ENCODE measurements at places on chromosomes 7 and 10.

GRCh38 chr10:102505462-102506115, 1.8 kb downstream of the SUFU start:
- no peak for DNase-seq

- DNase-seq, result no peak
These were observed 172.6 kb upstream of the CACNA2D1 start for GRCh38 chr7:82616059-82616728.

DNA sequence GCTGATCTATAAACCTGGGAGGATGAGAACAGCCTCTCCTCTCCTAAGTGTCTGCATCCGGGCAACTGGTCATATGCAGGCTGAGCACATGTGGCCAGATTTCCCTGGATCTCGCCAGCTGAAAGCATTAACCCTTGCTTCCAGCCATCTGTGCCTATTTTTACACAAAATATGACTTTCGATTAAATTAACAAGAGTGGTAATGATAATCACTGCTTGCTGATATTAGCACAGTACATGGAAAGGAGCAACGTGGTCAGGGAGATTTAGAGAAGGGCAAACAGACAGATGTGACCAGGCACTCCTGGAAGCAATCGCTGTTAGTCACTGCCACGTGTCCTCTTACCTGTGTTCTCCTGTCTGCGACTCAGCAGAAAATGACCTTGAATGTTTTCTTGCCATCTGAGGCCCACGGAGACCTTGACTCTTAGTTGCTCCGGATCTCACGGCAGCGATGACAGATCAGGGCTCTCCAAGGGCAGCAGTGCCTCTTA, 59.5 kb upstream of the NPTX2 start:
- no peak for DNase-seq

GRCh38 chr10:100748231-100749058, 3.1 kb downstream of the PAX2 start:
- no peak for DNase-seq

GRCh38 chr7:16730937-16731336, 22.6 kb upstream of the TSPAN13 start:
- no peak for DNase-seq

DNA sequence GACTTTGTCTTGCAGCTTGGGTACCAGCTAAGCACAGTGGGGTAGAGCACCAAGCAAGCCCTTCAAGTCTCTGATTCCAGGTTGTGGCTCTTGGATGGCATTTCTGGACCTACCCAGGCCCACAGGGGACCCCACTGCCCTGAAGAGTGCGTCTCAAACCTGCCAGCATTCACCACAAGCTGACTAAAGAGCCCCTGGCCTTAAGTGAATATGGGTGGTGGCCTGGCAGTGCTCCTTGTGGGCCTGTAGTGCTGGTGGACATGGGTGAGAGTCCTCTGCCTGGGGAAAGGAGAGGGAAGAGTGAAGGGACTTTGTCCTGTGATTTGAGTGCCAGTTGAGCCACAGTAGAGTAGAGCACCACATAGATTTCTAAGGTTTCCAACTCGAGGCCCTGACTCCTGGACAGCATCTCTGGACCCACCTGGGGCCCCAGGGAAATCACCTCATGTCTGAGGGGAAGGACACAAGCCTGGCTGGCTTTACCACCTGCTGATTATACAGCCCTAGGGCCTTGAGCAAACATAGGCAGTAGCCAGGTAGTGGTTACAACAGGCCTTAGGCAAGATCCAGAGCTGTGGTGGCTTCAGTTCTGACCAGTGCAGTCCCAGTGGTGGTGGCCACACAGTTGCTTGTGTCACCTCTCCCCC, 23.7 kb downstream of the GSDME start:
- no peak for DNase-seq

- no peak for DNase-seq
These were observed 21.5 kb upstream of the NPVF start for GRCh38 chr7:25249772-25250171.

DNA sequence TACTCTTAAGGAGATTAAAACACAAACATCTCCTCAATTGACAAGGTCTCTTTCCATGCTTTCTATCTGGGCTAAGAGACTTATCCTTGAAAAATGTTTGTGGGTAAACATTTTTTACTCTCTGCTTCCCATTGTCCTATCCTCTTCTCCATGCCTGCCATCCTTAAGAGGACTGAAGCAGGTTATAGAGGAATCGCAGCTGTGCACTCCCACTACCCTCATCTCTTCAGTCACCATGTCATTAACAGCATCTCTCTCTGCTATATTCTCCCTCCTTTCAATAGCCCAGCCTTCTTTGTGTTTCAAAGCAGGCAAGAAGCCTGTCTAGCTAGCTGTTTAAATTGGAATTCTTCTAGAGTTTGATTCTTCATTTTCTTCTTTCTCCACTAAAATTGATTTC, 22.6 kb downstream of the COL1A2 start:
- DNase-seq, result no peak

- no peak for DNase-seq
These were observed 608.9 kb downstream of the SORCS1 start for GRCh38 chr10:106555599-106555998.

GRCh38 chr7:11775401-11775800, 56.6 kb downstream of the THSD7A start:
- DNase-seq, result no peak

GRCh38 chr7:77699056-77699455, 2.8 kb downstream of the RSBN1L start:
- DNase-seq, result peak; percentile 42

DNA sequence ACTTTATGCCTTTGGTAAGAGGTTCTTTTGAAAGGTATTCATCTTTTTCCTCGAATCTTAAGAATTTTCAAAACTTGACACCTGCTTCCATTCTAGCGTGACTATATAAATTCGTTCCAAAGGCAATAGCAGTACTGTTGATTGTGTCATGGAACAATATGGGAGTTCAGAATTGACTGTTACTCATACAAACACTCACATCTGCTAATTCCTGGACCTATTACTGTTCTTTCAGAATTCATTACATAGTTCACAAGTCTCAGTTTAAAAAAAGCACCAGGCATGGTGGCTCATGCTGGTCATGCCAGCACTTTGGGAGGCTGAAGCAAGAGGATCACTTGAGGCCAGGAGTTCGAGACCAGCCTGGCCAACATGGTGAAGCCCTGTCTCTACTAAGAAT, 80.9 kb downstream of the CACNB2 start:
- no peak for DNase-seq

GRCh38 chr10:121232494-121232893, 365.8 kb downstream of the FGFR2 start:
- DNase-seq, result no peak

DNA sequence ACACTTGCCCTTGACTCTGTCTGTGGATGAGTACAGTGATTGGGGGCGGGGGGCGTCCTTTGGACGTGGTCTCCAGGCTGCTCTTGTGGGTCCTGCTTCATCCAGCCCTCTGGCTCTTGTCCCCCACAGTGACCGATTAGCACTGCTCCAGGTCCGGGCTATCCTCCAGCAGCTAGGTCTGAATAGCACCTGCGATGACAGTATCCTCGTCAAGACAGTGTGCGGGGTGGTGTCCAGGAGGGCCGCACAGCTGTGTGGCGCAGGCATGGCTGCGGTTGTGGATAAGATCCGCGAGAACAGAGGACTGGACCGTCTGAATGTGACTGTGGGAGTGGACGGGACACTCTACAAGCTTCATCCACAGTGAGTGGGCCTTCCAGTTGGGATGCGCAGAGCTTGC, 18.3 kb downstream of the TACR2 start:
- DNase-seq, result no peak

GRCh38 chr7:25926891-25927625, 224.9 kb upstream of the NFE2L3 start:
- no peak for DNase-seq

DNA sequence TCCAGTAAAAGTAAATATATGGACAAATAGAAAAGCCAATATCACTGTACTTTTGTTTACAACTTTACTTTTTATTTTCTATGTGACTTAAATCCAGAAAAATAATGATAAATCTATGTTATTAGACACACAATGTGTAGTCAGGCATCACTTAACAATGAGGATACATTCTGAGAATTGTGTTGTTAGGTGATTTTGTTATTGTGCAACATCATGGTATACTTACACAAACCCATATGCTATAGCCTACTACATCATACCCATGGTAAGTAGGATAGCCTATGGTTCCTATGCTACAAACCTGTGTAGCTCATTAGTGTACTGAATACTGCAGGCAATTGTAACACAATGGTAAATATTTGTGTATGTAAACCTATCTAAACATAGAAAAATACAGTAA, 781.7 kb upstream of the GHITM start:
- DNase-seq, result no peak

GRCh38 chr7:108348913-108349312, 107.3 kb downstream of the NRCAM start:
- no peak for DNase-seq

DNA sequence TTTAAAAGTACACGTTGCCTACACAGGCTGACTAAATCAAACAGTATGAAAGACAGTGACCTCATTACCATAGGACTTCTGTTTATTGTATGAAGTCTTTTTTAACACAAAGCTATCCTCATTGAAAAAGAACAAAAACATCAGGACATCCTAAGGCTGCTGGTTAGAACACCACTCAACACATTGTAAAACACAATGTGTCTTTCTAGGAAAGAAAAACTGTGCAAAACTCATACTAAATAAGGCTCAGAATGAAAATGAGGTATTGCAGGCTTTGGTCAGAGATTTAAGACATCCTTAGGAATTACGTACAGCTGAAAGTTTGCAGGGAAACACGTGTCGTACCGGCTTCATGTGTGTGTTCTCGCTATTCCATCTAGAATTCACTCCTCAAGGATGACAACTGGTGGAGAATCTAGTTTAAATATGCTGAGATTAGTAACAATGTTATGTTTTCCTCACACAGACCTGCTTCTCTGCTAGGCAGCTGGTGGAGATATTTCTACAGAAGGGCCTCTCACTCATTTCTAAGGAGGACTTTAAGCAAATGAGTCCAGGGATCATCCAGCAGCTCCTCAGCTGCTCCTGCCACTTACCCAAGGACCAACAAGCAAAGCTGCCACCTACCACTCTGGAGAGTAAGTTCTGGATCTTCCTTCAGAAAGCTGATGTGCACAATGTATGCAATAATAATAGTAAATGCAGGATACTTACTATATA, 29.3 kb downstream of the SLC39A12 start:
- DNase-seq, result no peak

DNA sequence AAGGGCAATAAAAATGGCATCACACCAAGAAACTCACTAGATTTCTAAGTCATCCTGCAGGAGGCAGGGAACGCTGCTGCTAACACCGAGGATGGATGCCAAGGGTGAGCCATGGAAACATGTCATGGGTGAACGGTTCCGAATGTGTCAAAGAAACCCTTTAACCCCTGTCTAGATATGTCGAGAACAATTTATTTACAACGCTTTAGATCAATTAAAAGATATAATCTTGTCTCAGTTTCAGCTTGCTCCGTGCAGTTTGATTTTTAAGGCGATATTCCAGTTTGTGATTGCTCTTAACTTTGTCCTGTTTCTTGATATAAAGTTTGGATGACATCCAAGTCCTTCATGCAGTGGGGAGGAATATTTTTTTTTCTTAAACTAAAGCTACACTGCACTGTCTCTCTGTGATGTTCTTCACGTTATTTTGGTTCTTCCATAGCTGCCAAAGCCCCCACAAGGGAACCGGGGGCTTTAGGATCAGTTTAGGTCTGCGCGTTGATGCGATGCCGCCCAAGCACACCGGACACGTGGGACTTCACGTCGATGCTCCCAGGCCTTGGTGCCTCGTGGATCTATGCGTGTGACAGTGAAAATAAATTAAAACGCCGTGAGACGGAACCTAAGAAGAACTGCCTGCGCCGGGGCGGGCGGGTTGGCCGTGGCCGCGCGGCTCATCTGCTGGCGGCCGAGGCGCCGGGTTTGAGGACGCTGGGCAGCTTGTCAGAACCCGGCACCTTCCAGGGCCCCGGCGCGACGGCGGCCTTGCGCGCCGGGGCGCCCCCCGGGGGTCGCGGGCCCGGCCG, 220.3 kb downstream of the PHTF2 start:
- DNase-seq, result no peak

- no peak for DNase-seq
These were observed 452.4 kb upstream of the AKR1E2 start for GRCh38 chr10:4373612-4374011.

DNA sequence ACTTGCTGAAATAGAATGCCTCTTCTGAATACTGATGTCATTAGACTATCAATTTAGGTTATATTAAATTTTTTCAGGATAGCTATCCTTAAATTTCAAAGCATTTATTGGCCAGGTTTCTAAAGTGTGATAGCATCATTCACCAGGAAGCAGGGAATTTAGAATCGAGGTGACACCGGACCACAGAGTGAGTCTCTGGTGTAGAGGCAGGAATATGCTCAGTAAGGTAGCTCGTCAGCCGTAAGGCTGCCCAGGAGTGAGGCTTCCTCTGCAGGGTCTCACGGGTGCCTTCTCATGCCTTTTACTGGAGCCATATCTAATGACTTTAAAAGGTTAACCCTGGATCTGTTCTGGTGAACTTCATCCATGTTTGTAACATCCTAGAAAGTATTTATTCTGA, 170.8 kb upstream of the KLF14 start:
- no peak for DNase-seq

GRCh38 chr10:48926255-48926654, 13.4 kb downstream of the LRRC18 start:
- DNase-seq, result no peak

DNA sequence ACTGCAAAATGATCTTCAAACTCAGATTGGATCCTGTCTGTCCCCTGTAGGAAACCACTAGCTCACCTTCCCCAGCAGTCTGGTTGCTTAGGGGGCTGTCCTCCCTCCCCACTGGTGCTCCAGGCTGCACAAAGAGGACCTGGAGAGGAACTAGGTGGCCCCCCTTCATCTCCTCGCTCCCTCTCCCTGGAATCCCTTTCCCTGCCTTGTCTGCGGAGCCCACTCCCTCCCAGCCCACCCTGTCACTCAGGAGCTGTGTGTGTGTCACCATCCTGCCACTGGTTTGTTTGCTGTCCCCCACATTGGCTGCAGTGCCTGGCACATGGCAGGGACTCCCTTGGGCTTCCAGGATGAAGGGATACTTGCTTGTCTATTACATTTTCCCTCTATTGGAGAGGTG, 35.5 kb upstream of the ZMIZ2 start:
- no peak for DNase-seq

DNA sequence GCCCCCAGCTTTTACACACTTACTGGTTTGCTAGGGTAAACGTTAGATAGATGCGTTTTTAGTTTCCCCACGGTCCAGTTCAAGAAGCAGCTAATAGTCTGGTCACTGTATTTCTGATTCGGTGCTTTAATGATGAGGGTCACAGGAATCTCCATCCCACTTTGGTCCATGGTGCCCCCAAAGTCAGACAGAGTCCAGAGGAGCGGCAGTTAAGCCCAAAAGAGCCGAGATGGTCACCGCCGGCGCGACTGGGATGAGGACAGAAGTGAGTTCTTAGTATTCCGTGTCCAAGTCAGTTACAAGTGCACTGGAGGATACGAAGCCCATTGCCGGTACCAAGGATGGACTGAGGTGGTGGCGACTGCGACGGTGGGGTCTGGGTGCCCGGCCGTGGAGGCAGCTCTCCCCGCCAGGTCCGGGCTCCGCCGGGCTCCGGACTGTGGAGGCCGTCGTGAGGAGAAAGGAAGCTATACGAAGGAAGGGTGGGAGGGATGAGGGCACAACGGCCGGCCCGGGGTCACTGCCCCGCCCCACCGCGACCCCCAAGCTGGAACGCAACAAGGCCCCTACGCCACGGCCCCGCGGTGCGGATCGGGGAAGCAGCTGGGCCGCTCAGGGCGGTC, 663 bp downstream of the HERPUD2 start:
- DNase-seq, result no peak

Measured in activated CD4-positive, alpha-beta T cell treated with anti-CD3 and anti-CD28 coated beads, Interleukin-10, Interleukin-2, amounts not matched to agents 100 ng/mL and 50 ng/mL, durations not matched to agents 16 hours and 8 hours (primary cell).